M059J (cell line): ENCODE measurements at places on chromosomes 1 and 21.

DNA sequence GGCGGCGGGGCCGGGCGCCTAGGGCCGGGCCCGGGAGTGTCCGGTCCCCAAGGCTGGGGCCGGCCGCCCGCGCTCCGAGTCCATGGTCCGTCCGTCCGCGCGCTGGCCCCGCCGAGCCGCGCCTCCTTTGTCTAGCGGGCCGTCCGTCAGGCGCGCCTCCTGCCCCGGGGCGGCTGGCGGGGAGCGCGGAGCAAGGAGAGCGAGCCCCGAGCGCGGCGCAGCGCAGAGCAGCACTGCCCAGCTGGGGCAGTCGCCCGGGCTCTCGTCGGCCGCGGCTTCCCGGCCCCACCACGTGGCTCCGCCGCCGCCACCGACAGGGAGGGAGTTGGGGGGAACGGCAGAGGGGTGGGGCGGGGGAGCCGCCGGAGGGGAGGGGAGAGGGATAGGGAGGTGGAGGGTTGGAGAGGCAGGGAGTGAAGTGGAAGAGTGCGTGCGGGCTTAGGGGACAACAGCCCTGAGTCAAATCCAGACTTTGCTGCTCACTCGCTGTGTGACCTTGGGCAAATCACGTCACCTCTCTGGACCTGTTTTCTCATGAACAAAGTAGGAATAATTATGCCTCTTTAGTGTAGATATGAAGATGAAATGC lies at the start of gene NKAIN1:
Gene NKAIN1 (minus strand): TSS at position 235 of the 589 bp plus-strand sequence. CDS start 340 bp downstream, outside the sequence.
- DNase-seq: peak; percentile 51

GRCh38 chr1:153742411-153743142 lies 14.7 kb downstream of the INTS3 start:
- peak; percentile 64 for DNase-seq

- DNase-seq: peak; percentile 19
Measured at GRCh38 chr1:118223426-118223825, 38.4 kb upstream of the SPAG17 start.

GRCh38 chr1:192439373-192440025 lies 122.7 kb downstream of the RGS21 start:
- peak; percentile 71 for DNase-seq

DNA sequence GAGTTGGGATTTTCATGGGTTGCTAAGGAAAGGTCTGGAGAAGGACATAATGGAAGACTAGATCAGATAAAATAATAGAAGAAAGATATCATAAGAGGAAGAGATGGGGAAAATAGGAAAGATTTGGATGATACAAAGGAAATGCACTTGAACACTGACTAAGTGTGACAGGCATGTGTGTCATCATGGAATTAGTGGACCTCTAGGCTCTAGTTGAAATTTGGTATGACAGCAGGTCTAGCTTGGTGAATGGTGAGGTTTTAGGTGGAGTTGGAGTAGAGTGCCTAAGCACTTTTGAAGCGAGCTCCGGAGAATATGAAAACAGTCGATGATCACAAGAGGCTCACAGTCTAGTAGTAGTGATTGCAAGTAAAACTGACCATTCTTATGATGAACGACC lies 73.0 kb upstream of the PTGS2 start:
- peak; percentile 49 for DNase-seq

DNA sequence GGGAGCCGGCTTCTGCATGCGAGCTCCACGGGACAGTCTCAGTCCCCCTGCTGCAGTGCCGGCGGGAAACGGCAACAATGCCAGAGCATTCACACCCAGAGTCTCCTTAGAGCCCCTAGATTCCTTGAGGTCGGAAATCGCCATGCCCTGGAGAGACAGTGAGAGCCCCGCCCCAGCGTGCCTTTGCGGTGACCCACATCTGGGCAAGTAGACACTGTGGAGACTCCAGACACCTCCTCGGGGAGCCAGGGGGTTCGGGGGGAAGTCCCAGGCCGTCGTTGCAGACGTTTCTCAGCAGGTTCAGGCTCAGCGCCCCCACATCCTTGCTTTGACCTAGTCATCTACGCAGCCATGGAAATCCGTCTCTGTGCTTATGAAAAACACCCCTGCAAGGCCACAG lies 81.3 kb upstream of the ARHGEF16 start:
- no peak for DNase-seq

GRCh38 chr1:68213843-68214242 lies 18.5 kb downstream of the WLS start:
- DNase-seq: peak; percentile 46

DNA sequence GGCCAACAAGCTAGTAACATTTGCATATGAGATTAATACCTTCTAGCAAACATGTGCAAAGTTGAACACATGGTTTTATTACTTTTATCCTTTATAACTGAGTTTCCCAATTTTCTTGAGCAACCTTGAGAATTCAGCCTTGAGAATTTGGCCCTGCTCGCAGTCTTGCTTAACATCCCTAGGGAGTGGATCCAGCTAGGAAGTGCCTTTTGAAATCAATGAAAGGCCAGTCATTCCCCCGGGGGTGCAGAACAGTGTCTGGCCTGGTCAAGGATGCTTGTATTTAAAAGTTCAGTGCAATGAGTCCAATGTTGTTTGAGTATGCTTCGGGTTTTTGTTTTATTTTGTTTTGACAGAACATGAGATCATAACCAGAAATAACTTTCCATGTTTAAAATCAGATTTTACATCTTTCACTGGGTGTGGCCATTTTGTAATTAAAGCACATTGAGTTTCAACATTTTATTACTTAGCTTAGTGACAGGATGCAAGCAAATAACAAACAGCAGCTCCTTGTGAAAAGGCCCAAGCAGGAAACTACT lies 16.7 kb downstream of the PALMD start:
- no peak for DNase-seq

- DNase-seq: no peak
Measured at GRCh38 chr1:118084400-118084799, 100.6 kb downstream of the SPAG17 start.

DNA sequence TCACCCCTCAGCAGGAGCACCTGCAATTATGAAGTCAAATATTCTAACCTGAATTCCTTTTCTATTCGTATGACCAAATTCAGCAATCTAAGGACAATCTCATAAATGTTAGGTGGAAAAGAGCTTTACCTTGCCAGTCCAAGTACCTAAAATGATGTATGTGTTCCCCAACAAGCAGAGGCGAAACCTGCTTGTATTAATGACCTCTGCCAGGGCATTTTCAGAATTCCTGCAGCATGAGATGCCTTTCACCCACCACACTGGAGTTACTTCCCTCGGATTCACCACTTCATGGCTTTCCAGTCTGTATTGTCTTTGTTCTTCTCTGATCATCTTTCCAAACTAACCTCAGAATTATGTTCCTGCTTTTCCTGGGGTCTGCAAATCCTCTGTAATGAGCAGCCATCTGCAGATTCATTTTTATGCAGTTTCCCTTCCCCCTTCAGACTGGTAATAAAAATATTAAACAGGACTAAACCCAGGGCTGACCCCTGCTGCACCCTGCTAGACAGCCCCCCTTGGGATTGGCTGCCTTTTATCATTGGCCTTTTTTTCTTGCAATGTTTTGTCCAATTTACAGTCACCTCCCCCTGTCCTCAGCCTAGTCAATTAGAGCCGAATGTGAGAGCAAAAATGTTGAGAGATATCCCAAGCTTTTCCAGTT lies 26.6 kb upstream of the CASQ2 start:
- no peak for DNase-seq

- peak; percentile 89 for DNase-seq
Measured at GRCh38 chr21:41460578-41461527, 34.8 kb downstream of the MX1 start.

DNA sequence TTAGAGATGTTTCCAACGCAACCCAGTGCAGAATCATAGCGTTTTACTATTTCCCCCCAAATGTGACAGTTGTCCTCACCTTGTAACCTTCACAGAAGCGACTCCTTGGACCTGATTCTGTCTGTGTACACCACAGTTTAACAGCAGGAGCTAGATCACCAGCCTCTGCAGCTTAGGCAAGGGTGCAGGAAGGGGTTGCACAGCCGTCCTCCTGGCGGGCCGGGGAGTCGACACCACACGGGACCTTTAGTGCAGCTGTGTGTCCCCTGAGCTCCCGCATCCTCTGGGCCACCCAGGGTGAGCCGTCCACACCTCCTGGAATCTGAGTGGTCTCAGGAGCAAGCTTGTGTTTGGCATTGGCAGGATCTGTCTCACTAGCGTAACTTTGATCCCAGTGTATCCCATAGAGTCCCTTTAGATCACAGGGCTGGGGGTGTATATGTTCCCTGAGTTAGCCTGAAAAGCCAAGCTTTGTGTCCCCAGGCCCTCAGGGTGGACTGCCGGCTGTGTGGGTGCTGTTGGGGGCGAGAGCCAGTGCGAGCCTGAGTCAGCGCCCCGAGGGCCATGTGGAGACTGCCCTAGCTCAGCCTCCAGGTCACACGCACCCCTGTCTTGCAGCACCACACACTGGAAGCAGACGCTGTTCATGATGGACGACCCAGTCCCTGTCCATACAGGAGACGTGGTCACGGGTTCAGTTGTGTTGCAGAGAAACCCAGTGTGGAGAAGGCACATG lies 27.5 kb downstream of the PRMT2 start:
- DNase-seq: peak; percentile 31

GRCh38 chr1:7007902-7008301 lies 222.6 kb downstream of the CAMTA1 start:
- DNase-seq: no peak

- DNase-seq: no peak
Measured at GRCh38 chr1:183723571-183723970, 70.5 kb upstream of the APOBEC4 start.

DNA sequence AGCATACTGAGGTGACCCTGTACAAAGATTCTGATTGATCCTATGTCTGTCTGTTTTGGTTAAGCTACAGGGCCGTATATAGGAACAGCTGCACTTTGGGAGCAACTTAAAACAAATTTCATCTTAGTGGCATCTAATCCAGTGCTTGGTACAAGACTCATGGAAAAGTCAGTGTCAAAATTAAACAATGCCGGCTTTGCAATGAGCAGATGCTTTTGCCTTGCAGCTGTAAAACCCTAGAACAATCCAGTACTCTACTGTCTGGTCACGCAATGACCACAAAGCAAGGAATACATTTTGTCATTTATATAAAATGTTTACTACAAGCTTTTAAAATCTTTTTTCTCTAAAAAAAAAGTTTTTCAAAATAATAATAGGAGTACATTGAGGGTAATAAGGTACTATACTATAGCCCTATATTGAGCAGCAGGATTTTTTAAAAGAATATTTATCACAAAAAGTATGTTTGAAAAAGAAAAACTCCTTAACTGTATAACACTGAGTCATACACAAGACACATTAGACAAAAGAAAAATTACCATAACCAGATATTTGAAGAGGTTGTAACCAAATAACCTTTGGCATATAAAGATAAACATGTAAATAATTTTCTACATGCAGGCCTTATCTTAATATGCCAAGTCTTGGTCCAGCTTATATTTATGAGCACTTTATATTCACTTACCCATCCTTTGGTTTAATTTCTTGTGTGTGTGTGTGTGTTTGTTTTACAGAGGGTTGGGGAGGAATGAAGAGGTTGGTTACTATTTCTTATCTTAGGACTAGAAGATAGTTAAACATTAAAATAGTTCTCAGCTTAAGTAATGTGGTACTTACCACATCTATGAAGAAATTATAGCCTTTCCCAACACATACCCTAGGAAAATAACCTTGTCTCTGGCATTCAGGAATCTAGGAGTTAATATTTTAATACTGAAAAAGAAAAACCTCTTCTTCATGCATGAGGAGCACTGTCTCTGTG lies 262.3 kb downstream of the FAF1 start:
- DNase-seq: peak; percentile 13

DNA sequence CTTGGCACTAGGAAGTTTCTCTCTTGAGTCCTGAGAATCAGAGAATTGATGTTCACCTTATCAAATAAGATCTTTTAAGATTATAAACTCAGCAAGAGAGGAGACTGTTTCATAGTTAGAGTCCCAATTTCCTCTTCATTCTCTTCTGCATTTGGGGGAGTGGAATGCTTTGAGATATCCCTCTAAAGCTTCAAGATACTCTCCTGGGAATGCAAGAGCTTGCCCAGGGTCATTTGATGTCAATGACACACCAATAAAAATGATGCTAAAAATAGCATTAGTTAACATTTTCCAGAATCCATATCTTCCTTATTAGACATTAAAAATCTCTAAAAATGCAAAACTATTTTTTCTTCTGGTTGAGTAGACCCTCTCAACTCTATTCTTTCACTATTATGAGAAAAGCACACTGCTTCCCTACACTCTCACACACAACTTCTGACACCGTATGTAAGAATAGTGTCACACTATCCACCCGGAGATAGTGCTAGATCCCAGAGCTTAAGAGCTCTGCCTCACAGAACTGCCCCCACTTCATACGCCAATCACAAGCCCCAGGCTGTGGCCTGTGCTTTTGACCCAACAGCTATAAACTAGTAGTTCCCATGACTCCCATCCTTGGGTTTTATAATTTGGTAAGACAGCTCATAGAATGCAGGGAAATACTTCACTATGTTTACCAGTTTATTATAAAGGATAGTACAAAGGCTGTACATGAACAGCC lies 399.9 kb upstream of the RUNX1 start:
- DNase-seq: no peak

GRCh38 chr1:230072296-230072695 lies 5.3 kb downstream of the GALNT2 start:
- no peak for DNase-seq

GRCh38 chr1:17023102-17023501 lies 11.4 kb upstream of the ATP13A2 start:
- no peak for DNase-seq

GRCh38 chr21:41422546-41423304 lies 3.3 kb upstream of the MX1 start:
- DNase-seq: no peak

GRCh38 chr1:99737016-99737415 lies 29.4 kb downstream of the FRRS1 start:
- DNase-seq: peak; percentile 73

GRCh38 chr1:46699666-46700065 lies 19.2 kb downstream of the EFCAB14 start:
- no peak for DNase-seq

GRCh38 chr1:25657883-25658760 lies 41.5 kb downstream of the MAN1C1 start:
- DNase-seq: no peak

GRCh38 chr1:114022877-114023276 lies 43.6 kb downstream of the OLFML3 start:
- DNase-seq: no peak

GRCh38 chr21:18153063-18153462 lies 91.6 kb upstream of the CHODL start:
- no peak for DNase-seq

- DNase-seq: peak; percentile 77
Measured at GRCh38 chr1:15088281-15088971, 65.1 kb upstream of the TMEM51 start.

DNA sequence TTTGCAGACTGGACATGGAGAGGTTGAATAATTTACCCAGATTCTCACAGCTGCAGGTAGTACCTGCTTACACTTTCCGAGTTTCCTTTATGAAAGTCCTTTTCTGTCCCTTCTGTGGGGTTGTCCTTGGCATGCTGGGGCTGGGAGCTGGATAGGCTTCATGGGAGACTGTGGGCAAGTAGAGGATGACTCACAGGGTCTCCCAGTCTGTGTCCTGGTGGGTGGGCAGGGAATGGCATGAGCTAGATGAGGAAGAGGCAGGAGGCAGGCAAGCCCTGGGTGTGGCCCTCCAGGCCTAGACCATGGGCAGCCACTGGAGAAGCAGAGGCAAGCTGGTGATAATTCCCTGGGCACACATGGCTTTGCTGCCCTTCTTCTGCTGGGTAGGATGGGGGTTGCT lies 80.6 kb downstream of the NAV1 start:
- DNase-seq: peak; percentile 52

GRCh38 chr1:228210076-228210651 lies 2.3 kb downstream of the OBSCN start:
- peak; percentile 88 for DNase-seq
